ENCODE measurements at places on chromosomes 2 and 18.

- no peak for DNase-seq
These were observed 46.0 kb downstream of the TTC32 start for GRCh38 chr2:19855542-19856431.

- no peak for DNase-seq
These were observed 25.4 kb downstream of the NCK2 start for GRCh38 chr2:105770149-105770548.

- DNase-seq, result no peak
These were observed 72.0 kb downstream of the MERTK start for GRCh38 chr2:111970453-111970852.

DNA sequence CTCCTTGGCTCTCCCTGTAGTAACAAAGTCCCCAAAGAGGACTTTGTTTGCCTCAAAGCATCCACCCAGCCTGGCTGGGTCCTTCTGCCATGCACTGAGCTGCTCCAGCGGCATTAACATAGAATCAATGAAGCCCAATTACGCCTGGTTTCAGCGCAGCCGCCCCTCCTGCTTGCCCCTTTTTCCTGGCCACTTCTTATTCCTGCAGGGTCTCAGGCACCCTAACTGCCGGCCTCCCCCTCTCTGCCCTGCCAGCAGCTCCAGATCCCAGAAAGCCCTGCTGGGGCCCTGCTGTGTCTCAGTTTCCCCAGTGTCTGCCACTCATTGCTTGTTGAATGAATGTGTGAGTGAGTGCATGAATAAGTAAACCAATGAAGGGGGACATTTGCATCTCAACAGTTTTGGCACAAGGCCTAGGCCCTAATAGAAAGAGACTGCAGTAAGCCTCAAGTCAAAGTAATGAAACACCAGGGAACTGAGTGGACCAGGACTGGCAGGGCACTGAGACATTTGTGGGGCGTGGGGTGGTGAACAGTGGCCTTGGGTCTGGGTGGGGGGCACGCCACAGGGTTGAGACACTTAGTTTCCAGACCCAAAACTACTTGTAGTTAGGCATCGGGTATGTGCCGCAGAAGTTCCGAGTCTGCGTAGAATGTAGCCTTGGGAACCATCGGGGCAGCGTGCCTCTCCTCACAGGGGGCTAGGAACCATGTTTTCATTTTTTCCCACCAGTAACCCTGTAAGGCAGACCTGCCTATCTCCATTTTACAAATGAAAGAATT is 60.6 kb downstream of the SMAD7 start:
- DNase-seq, result no peak

DNA sequence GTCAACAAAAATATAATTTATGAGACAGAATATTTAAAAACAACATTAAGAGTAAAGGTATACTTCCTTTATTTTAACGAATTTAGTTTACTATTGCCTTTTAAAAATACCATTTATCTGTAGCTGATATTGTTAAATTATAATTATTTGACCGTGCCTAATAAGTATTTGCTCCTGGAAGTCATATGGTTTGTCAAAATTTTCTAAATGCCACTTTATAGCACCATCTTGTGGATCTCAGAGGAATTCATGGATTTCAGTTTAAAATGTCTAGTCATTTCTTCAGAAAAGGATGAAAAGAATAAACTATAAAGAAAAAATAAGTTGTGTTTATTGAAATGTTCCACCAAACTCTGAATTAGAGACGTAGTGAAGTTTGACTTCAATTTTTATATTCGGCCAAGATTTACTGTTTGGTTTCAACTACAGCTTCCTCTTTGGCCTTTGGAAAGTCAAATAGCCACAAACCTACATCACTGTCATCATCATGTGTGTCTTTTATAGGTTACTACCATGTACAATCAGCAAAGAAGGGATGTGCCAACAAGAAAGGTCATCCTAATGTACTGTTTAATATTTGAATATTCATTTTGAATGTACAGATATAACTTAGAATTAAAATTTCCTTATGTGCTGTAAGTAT is 10.3 kb upstream of the FTCDNL1 start:
- no peak for DNase-seq

- DNase-seq, result no peak
These were observed 1102.8 kb upstream of the KLHL29 start for GRCh38 chr2:22282220-22282619.

GRCh38 chr2:188181067-188181838 is 110.4 kb upstream of the GULP1 start:
- DNase-seq, result no peak

GRCh38 chr18:75854808-75855207 is 427.3 kb upstream of the SMIM21 start:
- no peak for DNase-seq

- DNase-seq, result no peak
These were observed 197.3 kb upstream of the TWIST2 start for GRCh38 chr2:238650536-238650935.

DNA sequence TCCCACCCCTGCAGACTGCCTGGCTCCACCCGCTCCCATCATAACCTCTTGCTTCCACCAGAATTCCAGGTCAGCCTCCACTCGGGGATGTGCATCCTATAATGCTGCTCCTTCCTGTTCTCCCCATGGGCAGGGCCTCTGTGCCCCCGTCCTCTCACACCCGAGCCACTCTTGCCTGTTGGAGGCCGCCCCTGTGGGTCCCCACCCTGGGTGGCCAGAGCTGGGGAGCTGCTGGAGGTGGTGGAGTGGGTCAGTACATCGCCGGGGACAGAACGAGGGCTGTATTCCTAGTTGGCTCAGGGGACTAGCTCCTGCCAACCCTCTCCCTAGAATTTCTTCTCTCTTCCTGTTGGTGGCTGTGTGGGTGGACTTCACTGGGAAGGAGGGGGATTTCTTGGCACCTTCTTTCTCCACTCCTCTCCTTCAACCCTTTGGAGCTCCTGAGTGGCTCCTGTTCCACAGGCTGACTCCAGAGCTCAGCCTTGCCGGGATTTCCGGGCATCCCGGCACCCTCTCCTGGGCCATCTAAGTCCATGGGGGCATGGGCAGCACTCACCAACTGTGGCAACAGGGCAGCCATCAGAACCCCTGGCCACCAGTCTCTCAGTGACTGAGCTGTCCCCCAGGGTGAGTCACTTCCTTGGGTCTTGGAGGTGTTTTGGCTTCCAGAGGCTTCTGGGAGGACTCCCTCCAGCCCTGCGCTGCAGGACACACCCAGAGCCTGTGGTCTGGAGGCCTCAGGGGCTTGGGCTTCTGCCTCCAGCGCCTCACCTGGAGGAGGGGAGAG is 88.2 kb upstream of the MCFD2 start:
- no peak for DNase-seq
